ENCODE measurements at places on chromosomes 2 and 18.

DNA sequence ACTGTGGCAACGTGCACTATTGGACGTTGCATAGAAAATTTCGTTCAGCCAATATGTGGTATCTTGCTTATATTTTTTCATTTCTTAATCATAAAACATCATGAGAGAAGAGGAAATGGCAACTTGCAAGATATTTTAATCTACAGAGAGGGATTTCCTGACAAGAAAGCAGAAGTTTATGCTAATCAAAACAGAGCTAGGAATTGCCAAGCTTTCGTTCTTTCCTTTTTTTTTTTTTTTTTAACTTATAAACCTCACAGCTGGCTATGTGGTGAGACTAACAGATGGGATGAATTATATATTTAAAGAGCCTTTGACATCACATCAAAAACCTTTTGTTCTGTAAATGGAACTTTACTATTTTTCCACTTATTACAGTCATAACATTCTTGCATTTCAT lies 1136.9 kb upstream of the TMEFF2 start:
- DNase-seq = no peak

- DNase-seq = no peak
Measured at GRCh38 chr2:99451686-99452085, 38.1 kb downstream of the REV1 start.

GRCh38 chr2:139403948-139404347 lies 623.8 kb upstream of the NXPH2 start:
- no peak for DNase-seq

GRCh38 chr2:71506222-71507153 lies 53.1 kb downstream of the DYSF start:
- DNase-seq = no peak

DNA sequence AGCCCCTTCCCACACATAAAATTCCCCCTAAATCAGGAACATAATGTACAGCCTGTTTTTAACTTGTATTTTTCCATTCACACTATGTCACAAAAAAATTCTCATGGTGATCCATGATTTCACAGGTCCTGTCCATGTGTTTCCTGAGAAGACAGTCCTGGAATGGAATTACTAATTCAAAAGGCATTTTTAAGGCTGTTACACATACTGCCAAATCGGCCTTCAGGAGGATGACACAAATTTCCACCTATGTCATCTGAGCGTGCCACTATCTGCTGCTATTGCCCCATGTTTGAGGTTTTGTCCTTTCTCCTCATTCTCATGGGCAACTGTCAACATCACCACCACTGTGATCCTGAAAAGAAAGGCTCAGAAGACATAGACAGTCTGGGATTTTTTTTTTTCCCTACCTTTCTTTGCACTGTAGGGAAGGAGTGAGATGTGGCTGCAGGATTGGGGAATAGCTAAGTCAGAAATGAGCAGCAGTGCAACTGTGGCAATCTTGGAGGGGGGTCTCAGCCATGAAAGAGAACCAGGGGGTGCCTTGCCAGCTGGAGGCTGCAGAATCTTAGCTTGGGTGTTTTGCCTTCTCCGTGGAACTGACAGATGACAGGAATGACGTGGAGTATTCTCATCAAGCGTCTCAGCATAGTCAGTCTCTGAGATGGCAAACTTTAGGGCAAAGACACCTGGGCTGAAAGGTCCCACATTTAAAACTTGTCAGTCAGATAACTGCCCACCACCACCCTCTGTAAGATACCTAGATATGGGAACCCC lies 73.4 kb downstream of the MARCHF4 start:
- DNase-seq = no peak

- DNase-seq = no peak
Measured at GRCh38 chr18:62611453-62612288, 88.8 kb downstream of the ZCCHC2 start.

- DNase-seq = no peak
Measured at GRCh38 chr2:42492691-42493467, 903 bp downstream of the KCNG3 start.

- DNase-seq = no peak
Measured at GRCh38 chr2:38754506-38754905, 3.3 kb upstream of the SRSF7 start.

DNA sequence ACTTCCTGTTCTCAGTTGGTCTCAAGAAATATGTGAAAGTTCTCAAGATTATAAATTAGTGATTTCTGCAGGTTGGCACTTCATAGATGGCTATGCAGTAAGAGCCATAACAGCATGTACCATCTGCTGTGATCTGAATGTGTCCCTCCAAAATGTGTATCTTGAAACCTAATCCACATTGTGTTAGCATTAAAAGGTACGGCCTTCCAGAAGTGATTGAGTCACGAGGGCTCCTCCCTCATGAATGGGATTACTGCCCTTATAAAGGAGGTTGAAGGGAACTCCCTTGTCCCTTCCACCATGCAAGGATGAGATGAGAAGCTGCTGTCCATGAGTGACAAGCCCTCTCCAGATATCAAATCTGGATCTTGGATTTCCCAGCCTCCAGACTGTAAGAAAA lies 45.0 kb downstream of the METTL4 start:
- DNase-seq = no peak

DNA sequence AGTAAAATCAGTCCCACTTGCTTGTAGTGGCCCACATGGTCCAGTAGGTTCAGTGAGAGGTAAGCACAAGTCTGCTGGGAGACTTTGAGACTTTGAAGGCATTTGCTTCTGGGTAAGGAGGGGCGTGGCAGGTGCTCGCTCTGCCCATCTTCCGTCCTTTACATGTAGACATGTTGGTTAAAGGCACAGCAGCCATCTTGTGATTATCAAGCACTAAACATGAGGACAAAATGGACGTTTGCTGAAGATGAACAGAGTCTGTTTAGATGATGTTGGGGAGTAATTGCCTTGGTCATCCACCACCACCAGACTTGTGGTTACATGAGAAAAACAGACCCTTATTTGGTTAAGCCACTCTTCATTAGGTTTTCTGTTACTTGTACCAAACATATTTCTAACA lies 252.8 kb upstream of the PARD3B start:
- DNase-seq = no peak

Data from epithelial cell of prostate (primary cell).